ENCODE measurements at places on chromosomes 3 and 15. TPM values are rescaled to one million over a fixed set of nuclear protein-coding genes. Genes with fewer than 3 reads are reported as not detected.

- peak; percentile 25 for DNase-seq
Observed at GRCh38 chr3:79039192-79039591, 728.6 kb downstream of the ROBO1 start.

- no peak for DNase-seq
Observed at GRCh38 chr3:25103391-25103790, 324.7 kb upstream of the RARB start.

- no peak for DNase-seq
Observed at GRCh38 chr3:196772897-196773296, 33.2 kb downstream of the PAK2 start.

GRCh38 chr3:38332201-38332600 lies 14.4 kb upstream of the XYLB start:
- DNase-seq, result no peak

GRCh38 chr3:38579551-38580449 lies 69.7 kb downstream of the SCN5A start:
- DNase-seq, result peak; percentile 6

KLF15 gene
- 0.15 TPM for polyA plus RNA-seq

All from fibroblast of lung (primary cell).